ENCODE measurements at places on chromosomes 7 and 10. TPM values are rescaled to one million over a fixed set of nuclear protein-coding genes. Genes with fewer than 3 reads are reported as not detected.

MKX gene
- 15.0 TPM for total RNA-seq

CPXM2 gene
- 48.1 TPM for total RNA-seq

DNA sequence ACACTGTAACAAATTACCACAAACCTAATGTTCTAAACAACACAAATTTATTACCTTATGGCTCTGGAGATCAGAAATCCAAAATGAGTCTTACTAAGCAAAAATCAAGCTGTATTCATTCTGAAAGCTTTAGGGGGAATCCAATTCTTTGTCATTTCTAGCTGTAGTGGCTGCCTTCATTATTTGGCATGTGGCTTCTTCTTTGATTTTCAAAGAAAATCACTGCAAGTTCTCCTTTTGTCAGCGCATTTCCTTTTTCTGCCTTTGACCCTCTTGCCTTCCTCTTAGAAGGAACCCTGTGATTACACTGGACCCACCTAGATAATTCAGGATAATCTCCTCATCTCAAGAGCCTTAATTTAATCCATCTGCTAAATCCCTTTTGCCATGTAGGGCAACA is 36.9 kb downstream of the ZPBP start:
- DNase-seq, result no peak

RASA4B gene
- total RNA-seq, result 1.5 TPM

DNA sequence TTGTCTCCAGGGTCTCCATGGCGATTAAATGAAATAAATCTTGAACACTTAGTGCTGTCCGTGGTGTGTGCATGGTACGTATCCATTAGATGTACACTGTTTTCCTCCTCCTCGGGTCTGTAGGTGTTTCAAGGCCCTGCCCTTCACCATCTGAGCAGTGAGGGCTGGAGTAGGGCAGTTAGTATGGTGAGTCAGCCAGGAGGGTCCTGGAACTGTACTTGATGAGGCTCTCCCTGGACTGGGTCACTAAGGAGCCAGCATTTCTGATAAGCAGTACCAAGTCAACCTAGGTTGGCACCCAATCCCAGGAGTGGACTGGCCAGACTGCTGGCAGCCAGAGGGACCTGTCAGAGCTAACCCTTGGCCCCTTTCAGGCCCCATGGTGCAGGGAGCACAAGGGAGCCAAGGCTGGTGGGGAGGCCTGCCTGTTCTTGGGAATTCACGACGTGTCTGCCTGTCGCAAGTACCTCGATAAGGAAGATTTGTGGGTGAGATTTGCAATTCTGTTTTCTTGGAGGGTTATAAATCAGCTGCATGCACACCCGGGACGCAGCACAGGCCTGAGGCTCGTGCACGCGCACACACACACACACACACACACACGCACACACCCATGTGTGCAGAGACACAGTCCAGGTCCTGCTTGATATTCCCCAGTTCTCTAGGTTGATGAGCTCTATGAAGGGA is 114.2 kb downstream of the ZMIZ1 start:
- DNase-seq, result peak; percentile 44

All from fibroblast of lung (primary cell).